ENCODE measurements at places on chromosomes 16 and 17.

DNA sequence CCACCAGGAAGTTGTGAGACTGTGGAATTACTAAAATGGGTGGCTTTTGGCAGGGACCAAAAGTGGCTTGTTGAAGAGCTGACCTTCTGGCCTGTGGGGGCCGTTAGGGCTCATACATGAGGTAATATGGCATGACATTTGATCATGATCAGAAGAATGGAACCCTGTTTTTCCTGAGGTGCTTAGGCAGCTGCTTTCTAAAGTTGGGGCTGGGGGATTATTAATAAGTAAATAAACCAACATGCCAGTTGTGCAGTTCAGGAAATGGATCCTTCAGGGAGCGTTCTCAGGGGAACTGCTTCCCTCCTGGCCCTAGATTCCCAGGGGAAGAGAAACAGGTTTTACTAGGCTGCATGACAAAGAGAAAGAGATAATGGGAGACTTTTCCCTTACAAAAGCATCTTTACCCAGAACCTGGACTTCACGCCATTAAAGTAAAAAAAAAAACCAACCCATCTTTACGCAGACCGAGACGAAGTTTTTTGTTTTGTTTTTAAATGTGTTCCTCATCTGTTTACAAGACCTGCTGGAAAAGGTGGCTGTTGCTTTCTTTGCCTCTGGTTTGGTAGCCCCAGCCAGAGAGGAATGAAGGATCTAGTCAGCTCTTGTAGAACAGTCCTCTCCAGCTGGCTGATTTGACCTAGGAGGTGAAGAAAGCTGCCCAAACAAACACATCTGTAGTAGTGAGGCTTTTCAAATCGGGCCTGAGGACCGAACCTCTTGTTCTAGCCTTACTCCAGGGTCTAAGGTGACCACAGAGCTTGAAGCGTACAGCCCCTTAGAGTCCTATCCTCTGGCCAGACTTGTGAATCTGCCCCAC is 22.7 kb downstream of the YPEL2 start:
- no peak for DNase-seq

GRCh38 chr17:59361386-59361785 is 29.9 kb downstream of the YPEL2 start:
- no peak for DNase-seq

DNA sequence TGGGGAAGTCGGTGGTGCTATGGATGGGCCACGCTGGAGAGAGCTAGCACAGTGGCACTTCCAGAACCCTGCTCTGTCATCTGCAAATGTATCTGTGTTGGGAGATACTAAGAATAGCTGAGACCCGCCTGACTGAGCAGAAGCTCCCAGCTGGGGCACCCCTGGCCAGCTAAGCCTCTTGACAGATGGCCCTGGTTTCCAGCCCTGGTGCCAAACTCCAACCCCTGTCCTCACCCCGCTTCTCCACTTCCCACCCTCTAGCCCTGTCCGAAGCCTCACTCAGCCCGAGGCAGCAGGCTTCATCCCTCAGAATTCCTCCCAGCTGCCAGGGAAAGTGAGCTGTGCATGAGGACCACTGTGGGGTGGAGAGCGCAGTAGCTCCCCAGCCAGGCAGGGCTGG is 124.4 kb downstream of the CCDC144A start:
- DNase-seq, result no peak

GRCh38 chr16:57799600-57800199 is 2.6 kb downstream of the KIFC3 start:
- no peak for DNase-seq

DNA sequence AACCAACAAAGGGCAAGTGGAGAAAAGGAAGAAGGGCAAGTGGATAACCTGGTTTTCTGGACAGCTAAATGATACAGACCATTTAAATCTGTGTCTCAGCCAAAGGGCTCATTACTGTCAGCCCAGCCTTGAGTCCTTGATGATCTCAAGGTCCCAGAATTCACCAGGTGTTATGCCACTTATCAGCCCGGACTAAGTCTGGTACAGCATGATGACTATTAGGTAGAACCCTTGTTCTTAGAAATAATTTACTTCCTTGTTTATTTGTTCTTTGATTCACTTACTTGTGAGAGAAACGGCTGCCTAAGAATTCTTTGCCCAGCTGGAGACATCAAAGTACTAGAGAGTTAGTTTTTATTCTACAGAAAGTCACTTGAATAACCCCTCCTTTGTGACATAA is 3.5 kb downstream of the PDILT start:
- no peak for DNase-seq

DNA sequence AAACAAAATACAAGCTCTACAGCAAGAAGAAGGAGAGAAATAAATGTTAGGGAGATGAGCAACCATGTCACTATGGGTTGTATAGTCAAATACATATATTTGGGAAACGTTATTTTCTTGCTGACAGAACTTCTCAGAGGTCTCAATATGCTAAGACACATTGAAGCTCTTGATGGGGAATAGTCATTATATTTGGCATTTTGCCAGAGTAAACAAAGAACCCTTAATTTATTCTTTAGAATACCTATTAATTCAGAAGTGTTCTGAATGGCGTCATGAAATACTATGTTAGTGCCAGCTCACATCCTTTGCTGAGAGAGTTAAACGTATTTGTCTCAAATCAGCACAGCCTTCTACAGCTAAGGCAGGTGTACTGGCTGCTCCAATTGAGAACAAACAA is 458.9 kb downstream of the CDH13 start:
- no peak for DNase-seq
